ENCODE measurements at places on chromosomes 4 and X. TPM values are rescaled to one million over a fixed set of nuclear protein-coding genes. Genes with fewer than 3 reads are reported as not detected.

- no peak for DNase-seq
These were observed 263.2 kb upstream of the ITM2A start for GRCh38 chrX:79630033-79631009.

- no peak for DNase-seq
These were observed 73.9 kb downstream of the SERTM2 start for GRCh38 chrX:111585337-111585736.

- no peak for DNase-seq
These were observed 124.5 kb upstream of the KLF3 start for GRCh38 chr4:38539501-38539900.

DNA sequence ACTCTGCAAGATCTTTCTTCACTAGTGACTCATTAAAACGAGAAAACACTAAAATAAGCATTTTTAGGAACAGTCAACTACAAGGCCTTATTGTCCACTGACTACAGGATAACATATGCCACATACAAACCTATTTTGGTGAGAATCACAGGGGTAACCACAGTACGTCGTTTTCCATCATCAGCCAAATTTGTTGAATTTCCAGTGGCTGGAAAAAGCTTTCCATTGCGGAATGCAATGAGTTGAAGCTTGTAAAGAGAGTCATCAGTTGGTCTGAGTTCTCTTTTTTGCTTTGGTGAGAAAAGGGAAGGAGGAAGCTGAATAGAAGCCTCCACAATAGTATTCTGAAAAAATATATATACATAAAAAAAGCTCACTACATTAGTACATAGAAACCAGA is 102.4 kb downstream of the ADGRA3 start:
- no peak for DNase-seq

DNA sequence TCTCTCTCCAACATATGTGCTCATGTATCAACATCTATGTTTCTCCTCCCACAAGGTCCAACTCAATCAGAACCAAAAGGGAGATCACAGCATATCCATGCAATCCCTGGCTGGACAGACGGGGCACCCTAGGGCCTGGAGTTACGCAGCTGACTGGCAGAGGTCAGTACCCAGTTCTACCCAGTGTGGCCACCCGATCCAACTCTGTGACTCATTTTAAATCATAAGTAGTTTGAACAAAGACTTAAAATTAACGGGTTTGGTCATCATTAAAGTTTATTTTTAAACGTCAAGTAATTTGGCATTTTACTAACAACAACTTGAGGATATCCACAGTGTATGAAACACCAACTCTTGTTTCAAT is 59.5 kb downstream of the APBB2 start:
- DNase-seq = no peak

DNA sequence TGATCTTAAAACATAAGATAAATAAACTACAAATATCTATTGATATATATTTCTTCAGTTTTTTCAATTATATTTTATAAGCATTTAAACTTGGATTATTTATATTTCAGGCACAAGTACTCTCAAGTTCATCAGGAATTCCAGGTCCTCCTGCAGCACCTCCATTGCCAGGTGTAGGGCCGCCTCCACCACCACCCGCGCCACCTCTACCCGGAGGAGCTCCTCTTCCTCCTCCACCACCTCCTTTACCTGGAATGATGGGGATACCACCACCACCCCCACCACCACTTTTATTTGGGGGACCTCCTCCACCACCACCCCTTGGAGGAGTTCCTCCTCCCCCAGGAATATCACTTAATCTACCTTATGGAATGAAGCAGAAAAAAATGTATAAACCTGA is 74.0 kb downstream of the RPA4 start:
- no peak for DNase-seq

GRCh38 chr4:36088542-36088941 is 155.8 kb downstream of the ARAP2 start:
- no peak for DNase-seq

DNA sequence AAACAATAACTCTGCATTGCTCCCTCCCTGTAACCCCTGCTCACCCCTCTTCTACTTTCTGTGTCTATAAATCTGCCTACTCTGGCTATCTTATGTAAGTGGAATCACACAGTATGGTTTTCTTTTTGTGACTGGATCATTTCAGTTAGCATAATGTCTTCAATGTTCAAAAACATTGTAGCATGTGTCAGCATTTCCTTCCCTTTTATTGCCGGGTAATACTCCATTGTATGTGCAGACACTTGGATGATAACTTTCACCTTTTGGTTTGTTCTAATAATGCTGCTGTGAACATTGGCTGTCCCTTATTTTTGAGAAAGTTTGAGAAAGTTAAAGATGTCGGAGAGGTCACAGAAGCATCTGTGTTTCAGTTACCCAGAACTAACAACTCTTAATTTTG is 60.6 kb upstream of the TLR2 start:
- DNase-seq = no peak

- DNase-seq = no peak
These were observed 32.3 kb upstream of the TFDP3 start for GRCh38 chrX:133250184-133251100.

DNA sequence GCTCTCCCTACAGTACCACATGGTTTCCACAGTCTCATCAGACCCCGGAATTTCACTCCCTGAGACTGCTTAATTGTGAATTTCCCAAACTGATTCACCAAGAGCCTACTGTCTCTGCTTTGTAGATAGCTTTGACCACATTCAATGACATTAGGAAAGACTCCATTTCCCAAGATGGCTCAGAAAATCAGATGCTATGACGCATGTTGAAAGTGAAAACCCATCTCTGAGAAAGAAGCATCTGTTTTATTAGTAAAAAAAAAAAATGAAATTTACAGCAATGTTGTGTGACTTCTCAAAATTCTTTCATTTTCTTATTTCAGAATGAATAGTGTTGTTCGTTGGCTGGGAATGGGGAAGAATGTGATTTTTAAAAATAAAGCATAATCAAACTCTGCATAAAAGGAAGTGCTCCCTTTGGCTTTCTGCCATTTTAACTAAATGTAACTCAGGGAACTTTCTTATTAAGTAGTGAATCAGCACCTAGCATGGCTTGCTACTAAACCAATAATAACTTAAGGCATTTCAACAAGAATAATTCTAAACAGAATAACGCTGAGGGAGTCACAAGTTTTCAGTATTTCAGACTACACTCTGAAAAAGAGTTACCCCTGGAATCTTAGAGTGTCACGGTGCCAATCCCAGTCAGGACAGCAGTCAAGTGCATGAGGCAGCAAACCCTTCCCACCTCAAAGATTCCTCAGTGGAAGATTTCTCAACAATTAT is 97.4 kb upstream of the MYOZ2 start:
- DNase-seq = no peak

GRCh38 chr4:66964467-66964866 is 580.8 kb downstream of the CENPC start:
- no peak for DNase-seq

- DNase-seq = no peak
These were observed 56.4 kb upstream of the DRP2 start for GRCh38 chrX:101163166-101163565.

DNA sequence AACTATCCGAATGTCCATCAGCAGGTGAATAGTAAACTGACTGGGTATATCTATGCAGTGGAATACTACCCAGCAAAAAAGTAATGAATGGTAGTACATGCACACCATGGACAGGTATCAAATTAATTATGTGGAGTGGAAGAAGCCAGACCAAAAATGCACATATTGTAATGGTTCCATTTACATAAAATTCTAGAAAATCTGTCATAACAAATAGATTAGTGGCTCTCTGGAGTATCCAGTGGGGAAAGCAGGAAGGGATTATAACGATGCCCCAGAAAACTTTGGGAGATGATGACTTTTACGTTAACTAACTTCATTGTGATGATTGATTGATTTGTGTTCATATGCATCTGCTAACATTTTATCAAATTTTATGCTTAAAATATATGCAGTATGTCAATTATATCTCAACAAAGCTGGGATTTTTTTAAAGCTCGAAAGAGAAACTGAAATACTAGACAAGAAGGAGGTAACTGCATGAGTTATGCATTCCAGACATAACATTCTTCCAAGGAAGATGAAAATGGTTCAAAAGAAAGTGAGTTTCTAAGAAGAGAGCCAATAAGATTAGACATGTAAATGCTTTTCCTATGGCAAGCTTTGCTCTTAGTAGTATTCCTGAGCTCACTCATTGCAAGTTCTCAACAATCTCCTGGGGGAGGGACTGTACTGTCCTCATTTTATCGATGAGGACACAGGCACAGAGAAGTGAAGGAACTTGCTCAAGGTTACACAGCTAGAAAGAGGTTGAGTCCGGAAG is 58.6 kb upstream of the MSX1 start:
- no peak for DNase-seq

DNA sequence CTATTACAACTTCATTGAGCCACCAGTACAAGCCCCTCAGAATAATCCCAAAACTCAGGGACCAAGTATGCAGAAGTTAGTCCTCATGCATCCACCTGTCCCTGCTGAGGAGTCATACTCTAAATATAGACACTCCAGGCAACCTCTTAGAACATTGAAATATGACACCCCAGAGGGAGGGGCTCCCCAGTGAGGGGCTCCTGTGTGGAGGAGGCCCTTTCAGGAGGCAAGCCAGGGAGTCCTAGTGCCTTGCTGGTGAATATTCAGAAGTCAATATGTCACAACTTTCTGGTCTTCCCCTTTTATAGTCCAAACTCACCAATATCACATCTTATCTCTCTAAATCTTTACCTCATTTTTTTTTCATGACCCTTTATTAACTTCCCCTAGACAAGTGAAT is 1.6 kb upstream of the ARMCX6 start:
- no peak for DNase-seq

DNA sequence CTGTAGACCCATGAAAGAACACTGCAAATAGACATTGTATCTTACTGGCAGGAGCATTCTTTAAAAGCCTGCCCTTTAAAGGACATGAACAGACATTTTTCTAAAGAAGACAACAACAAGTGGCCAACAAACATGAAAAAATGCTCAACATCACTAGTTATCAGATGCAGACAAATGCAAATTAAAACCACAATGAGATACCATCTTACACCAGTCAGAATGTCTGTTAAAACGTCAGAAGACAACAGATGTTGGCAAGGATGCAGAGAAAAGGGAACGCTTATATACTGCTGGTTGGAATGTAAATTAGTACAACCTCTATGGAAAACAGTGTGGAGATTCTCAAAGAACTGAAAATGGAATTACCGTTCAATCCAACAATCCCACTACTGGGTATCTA is 77.2 kb downstream of the ATP10D start:
- DNase-seq = no peak

DNA sequence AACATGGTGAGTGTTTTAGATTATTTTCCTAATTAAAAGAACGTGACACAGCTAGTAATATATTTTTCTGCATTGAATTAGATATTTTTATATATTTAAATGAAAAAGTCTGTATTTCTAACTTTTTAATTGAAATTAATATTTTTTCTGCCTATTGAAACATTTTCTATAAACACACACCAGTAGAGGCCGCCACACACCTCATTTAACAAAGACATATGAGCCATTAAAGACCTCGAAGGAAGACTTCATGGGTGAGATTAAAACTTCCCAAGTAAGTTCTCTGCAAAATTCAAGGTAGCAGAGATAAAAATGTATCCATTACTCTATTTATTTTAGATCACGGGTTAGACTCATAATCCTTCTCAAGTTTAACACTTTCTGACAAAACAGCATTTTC is 8.3 kb downstream of the SLITRK2 start:
- DNase-seq = no peak

DNA sequence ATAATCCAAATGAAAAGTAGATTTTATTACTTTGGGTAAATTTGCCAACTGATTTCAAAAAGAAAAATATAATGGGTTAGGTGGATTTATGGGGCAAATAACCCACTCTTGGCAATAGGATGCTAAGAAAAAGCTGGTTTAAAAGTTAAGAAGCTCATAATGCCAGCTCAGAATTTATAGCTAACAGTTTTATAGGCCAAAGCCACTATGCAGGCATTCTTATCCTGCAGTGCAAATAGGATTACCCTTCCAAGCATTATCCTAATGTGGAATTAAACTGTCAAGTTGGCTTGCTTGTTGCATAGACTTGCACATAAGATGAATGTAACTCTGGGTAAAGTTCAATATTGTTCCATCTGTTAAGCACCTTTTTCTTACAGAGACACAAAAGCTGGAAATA is 703.0 kb downstream of the PCDH18 start:
- no peak for DNase-seq

GRCh38 chrX:54794028-54794427 is 4.0 kb downstream of the ITIH6 start:
- DNase-seq = no peak

DNA sequence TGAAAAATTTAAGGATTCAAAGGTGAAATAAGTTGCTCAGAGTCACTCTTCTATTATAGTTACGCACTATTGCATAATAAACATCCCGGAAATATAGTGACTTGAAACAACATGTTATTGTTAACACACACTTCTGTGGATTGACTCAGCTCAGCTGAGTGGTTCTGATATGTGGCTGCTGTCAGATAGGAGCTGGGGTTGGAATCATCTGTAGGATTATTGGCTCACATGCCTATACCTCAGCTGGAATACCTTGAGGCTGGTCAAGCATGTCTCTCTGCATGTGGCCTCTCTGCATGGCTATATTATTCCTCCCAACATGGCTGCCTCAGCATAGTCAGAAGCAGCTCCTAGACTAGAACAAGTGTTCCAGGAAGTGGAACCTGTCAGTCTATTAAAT is 486.7 kb upstream of the MAGEB2 start:
- no peak for DNase-seq

GRCh38 chr4:186644311-186644638 is 79.4 kb downstream of the FAT1 start:
- no peak for DNase-seq

GRCh38 chr4:166680796-166681195 is 553.5 kb downstream of the SPOCK3 start:
- DNase-seq = no peak

DNA sequence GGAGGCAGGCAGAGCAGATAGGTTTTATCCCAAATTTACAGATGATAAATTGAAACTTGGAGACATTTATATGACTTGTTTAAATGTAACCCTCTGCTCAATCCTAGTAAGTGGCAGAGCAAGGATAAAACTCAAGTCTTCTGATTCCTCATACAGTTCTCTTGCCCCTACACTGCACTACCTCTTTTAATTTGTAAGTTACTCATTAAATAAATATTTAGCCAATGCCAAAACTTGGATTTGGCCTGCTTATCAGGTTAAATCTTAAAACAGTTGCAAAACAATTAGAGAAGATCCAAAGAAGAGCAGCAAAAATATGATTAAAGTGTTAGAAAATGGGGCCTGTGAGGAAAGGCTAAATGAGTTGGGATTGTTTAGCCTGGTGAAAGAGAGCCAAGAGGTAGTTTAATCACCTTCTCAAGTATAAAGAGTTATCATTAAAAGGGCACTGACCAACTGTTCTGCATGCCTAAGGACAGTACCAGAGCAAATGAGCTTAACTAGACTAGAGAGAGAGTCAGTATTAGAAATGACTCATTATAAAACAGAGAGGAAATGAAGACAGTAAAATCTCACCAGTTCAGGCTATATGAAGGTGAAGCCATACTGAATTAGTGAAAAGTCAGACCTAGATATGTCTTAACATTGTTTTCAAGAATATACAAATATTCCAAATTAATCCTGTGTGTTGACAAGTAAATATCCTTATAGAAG is 146.3 kb downstream of the GRIA3 start:
- no peak for DNase-seq

GRCh38 chr4:86264241-86264640 is 95.6 kb downstream of the MAPK10 start:
- no peak for DNase-seq

Gene MAPK10
- total RNA-seq = not detected

Gene RIPPLY1
- total RNA-seq = not detected

Gene TRIM60
- total RNA-seq = not detected

Gene NUDT9
- 17.4 TPM for total RNA-seq

Gene CDX4
- not detected for total RNA-seq

Gene STATH
- not detected for total RNA-seq

Gene RIBC1
- total RNA-seq = 0.44 TPM

Gene PAGE4
- total RNA-seq = not detected

Gene TLL1
- total RNA-seq = not detected

Gene JCHAIN
- total RNA-seq = not detected

Gene TAF7L
- 0.19 TPM for total RNA-seq

Data from activated CD4-positive, alpha-beta T cell treated with anti-CD3 and anti-CD28 coated beads, Interleukin-2, amount 10 ng/mL, durations not matched to agents 24 days and 14 days (primary cell).